ENCODE measurements at places on chromosomes 1 and 21. TPM values are rescaled to one million over a fixed set of nuclear protein-coding genes. Genes with fewer than 3 reads are reported as not detected.

Gene ZBTB8A
- 8.0 TPM for total RNA-seq

Gene GJB5
- total RNA-seq: not detected

Gene LCA5L
- 3.0 TPM for total RNA-seq

Gene DNM3
- total RNA-seq: 0.55 TPM

Gene FLG
- 0.09 TPM for total RNA-seq

Gene GBP3
- 49.6 TPM for total RNA-seq

Gene TTC39A
- total RNA-seq: 0.30 TPM

Gene S100A12
- not detected for total RNA-seq

Gene AMY2B
- total RNA-seq: 6.5 TPM

Gene RHCE
- total RNA-seq: 1.8 TPM

Gene C8B
- not detected for total RNA-seq

Gene USP24
- 32.7 TPM for total RNA-seq

Gene RHD
- not detected for total RNA-seq

Gene P3R3URF
- not detected for total RNA-seq

Gene LCE2A
- not detected for total RNA-seq

Gene OR10J1
- total RNA-seq: not detected

Gene FMO4
- 0.89 TPM for total RNA-seq

Gene LCE3E
- not detected for total RNA-seq

Gene SASS6
- total RNA-seq: 1.5 TPM

Gene KCNA3
- total RNA-seq: not detected

Gene FCRL4
- not detected for total RNA-seq

Gene ELAPOR1
- 0.89 TPM for total RNA-seq

Gene RIPPLY3
- total RNA-seq: not detected

Gene TAS1R1
- total RNA-seq: not detected

Gene HEYL
- not detected for total RNA-seq

Gene FAM72D
- total RNA-seq: 1.4 TPM

Gene B4GALT2
- 78.9 TPM for total RNA-seq

Gene NOTCH2NLA
- 73.0 TPM for total RNA-seq

Gene HES2
- not detected for total RNA-seq

Gene FAM177B
- not detected for total RNA-seq

Gene LRRC53
- not detected for total RNA-seq

Gene ASB17
- not detected for total RNA-seq

Gene TCEA3
- total RNA-seq: 9.8 TPM

Gene DISP1
- 6.8 TPM for total RNA-seq

Gene GBP5
- not detected for total RNA-seq

Gene INKA2
- 1.2 TPM for total RNA-seq

Gene TFAP2E
- total RNA-seq: 0.42 TPM

Gene CR2
- total RNA-seq: not detected

Gene FAM131C
- total RNA-seq: under 0.01 TPM

Gene SDE2
- total RNA-seq: 26.7 TPM

Gene FAAH
- total RNA-seq: 1.6 TPM

Gene TSPAN2
- 0.30 TPM for total RNA-seq

Gene HES5
- not detected for total RNA-seq

Gene DYNLT4
- not detected for total RNA-seq

Data from smooth muscle cell of the umbilical artery (primary cell).